Memory B cell (primary cell): ENCODE measurements at places on chromosomes 2 and 18.
A peak's percentile ranks its signal among the peaks of the same experiment; 100 is the strongest.

GRCh38 chr2:21841341-21841740 is 717.6 kb downstream of the TDRD15 start:
- H3K36me3 ChIP-seq: no peaks in the 10 kb centered on the region
- no peak overlapping the region for H3K27ac ChIP-seq
- H3K4me1 ChIP-seq: no peaks in the 10 kb centered on the region

DNA sequence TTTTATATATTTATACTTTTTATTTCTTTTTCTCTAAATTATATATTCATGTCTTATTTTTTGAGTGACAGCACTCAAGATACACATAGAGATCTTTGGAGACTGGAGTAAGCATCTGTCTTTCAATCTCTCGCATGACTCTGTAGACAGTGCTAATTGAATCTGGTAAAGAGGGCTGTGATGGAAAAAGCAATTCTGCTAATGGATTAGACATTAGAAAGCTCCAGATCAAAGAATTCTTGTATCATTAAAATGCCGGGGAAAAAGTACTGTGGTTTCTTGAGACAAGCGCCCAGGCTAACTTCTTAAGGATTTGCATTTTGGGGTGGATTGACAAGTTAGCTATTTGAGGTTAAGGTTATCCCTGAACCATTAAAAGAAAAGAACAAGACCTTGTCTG is 383.1 kb upstream of the TNP1 start:
- DNase-seq: no peak
- H3K27me3 ChIP-seq: peaks cover 12% of the 10 kb centered on the region
- H3K4me3 ChIP-seq: no peak overlapping the region
- no peak overlapping the region for H3K27ac ChIP-seq

DNA sequence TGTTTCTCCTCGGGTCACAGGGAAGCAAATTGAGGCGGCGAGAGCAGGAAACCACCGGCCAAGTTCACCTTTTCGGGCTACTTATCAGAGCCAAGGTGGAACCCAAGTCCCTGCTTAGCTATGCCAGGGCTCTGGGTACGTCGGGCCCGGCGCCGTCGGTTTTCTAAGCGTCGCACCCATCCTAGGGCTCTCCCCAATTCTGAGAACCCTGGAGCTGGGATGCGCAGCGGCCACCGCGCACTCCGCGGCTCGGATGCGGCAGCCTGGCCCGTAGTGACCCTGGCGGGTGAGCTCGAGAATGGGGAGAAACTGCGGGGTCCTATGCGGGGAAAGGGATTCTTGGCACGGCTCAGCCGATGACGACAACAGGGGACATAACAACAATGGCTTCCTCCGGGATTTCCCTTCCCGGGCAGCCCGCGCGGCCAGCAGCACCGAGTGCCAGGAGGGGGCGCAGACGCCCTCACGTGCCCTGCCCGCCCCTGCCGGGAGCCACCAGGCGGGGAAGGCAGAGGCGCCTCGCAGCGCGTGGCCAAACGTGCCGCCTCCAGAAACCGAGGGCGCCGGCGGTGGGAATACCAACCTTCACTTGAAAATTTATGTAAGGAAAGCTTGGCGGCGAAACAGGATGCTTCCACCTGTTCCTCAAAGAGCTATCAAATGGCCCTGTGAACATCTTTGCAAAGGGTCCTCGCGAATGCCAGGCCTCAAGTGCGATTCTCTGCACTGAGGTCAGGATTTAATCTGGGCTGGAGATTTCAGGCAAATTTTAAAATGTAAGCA is 2.1 kb upstream of the SLC30A3 start:
- peak overlapping the region; percentile 92 for H3K4me3 ChIP-seq
- H3K4me1 ChIP-seq: peaks cover 18% of the 10 kb centered on the region
- peak overlapping the region; percentile 17 for H3K27ac ChIP-seq
- H3K36me3 ChIP-seq: no peaks in the 10 kb centered on the region

- H3K27me3 ChIP-seq: no peaks in the 10 kb centered on the region
- H3K27ac ChIP-seq: no peak overlapping the region
- peaks cover 12% of the 10 kb centered on the region for H3K36me3 ChIP-seq
- no peak overlapping the region for H3K4me3 ChIP-seq
- peaks cover under 1% of the 10 kb centered on the region for H3K4me1 ChIP-seq
Observed at GRCh38 chr2:31202041-31202440, 15.3 kb downstream of the CAPN14 start.

- no peaks in the 10 kb centered on the region for H3K27me3 ChIP-seq
- peaks cover 9% of the 10 kb centered on the region for H3K36me3 ChIP-seq
- H3K4me1 ChIP-seq: peaks cover 52% of the 10 kb centered on the region
- no peak overlapping the region for H3K4me3 ChIP-seq
- no peak for DNase-seq
Observed at GRCh38 chr2:62204998-62205496, 9.1 kb downstream of the B3GNT2 start.

GRCh38 chr2:16281451-16282335 is 341.3 kb downstream of the MYCN start:
- DNase-seq: no peak
- no peaks in the 10 kb centered on the region for H3K4me1 ChIP-seq
- no peaks in the 10 kb centered on the region for H3K36me3 ChIP-seq
- H3K4me3 ChIP-seq: no peak overlapping the region
- H3K27ac ChIP-seq: no peak overlapping the region
- peaks cover 7% of the 10 kb centered on the region for H3K27me3 ChIP-seq

DNA sequence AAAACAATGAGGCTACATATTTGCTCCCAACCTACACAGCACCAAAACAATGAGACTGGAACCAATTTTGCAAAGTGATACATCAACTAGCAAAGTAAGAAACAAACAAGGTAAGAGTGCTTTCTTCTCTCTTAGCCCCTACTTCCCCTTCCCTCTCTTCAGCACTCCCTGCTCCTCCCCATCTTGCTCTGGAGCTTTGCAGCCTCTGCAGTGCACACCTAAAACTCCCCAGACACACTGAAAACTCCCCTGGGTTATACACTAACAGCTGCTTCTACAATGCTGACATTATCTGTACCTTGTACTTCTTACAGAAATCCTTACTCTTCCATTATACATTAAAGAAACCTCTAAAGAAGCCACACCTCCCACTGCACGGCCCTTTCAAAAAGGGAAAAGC is 93.7 kb downstream of the RBMS1 start:
- H3K4me3 ChIP-seq: no peak overlapping the region
- peaks cover 1% of the 10 kb centered on the region for H3K36me3 ChIP-seq
- peaks cover 30% of the 10 kb centered on the region for H3K4me1 ChIP-seq
- no peaks in the 10 kb centered on the region for H3K27me3 ChIP-seq
- no peak for DNase-seq

- no peak for DNase-seq
- peaks cover 12% of the 10 kb centered on the region for H3K36me3 ChIP-seq
- H3K4me1 ChIP-seq: peaks cover 2% of the 10 kb centered on the region
- no peaks in the 10 kb centered on the region for H3K27me3 ChIP-seq
Observed at GRCh38 chr2:15547115-15547876, 13.8 kb downstream of the NBAS start.

DNA sequence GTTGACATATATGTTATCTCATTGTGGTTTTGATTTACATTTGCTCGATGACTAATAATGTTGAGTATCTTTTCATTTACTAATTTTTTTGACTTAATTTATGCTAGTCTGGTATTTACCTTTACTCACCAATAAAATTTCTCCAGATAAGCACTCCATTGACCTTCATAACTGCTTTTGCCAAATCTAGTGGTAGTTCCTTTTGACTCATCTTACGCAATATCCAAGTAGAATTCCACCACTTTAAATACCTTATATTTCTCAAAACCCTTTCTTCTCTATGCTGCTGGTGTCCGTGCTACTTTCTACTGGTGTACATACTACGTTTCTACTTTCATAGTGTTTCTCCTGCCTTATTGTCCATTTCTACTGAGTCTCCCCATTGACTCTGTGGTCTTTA is 407.6 kb upstream of the SPHKAP start:
- H3K27me3 ChIP-seq: no peaks in the 10 kb centered on the region
- no peak for DNase-seq
- no peaks in the 10 kb centered on the region for H3K36me3 ChIP-seq
- H3K4me3 ChIP-seq: no peak overlapping the region
- H3K4me1 ChIP-seq: no peaks in the 10 kb centered on the region

DNA sequence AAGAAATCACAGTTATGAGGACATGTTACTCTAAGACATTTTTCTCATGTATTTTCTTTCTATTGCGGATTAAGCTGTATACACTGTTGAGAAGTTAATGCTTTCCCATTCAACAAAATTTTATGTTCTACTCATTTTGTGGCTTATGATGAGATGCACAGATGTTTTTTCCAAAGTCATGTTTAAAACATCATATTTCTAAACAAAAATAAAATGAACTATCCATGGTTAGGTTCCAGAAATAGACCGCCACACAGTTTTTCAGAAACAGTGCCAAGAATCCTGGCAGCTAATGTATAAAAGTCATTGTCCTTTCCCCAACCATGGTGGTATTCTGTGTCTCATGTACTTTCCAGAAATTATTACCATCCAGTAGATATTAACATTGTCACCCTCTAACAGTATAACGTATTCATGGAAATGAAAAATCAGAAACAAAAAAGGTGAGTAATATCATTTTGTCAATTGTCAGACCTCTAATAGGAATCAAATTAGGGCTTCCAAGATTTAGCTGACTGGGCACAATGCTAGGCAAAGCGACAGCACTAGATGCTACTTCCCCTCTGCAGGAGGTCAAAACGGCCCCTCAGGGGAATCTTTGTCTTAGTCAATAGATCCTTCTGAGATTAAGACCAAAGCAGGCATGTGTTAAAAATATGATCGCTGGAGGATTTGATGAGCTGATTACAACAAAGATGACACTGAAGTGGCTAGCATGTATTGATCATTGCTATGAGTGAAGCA is 54.4 kb upstream of the ZNF397 start:
- no peaks in the 10 kb centered on the region for H3K36me3 ChIP-seq
- H3K4me3 ChIP-seq: no peak overlapping the region
- H3K27ac ChIP-seq: no peak overlapping the region
- no peak for DNase-seq

GRCh38 chr2:68171684-68172083 is 14.0 kb downstream of the PNO1 start:
- H3K27ac ChIP-seq: no peak overlapping the region
- peaks cover 16% of the 10 kb centered on the region for H3K4me1 ChIP-seq
- peaks cover 12% of the 10 kb centered on the region for H3K36me3 ChIP-seq
- no peak for DNase-seq
- no peak overlapping the region for H3K4me3 ChIP-seq
- H3K27me3 ChIP-seq: no peaks in the 10 kb centered on the region

GRCh38 chr2:8608411-8608954 is 73.4 kb upstream of the ID2 start:
- no peak overlapping the region for H3K27ac ChIP-seq
- no peaks in the 10 kb centered on the region for H3K4me1 ChIP-seq
- no peak for DNase-seq
- H3K27me3 ChIP-seq: peaks cover 6% of the 10 kb centered on the region

GRCh38 chr2:147214914-147215313 is 629.9 kb upstream of the ACVR2A start:
- no peaks in the 10 kb centered on the region for H3K4me1 ChIP-seq
- no peaks in the 10 kb centered on the region for H3K36me3 ChIP-seq
- H3K4me3 ChIP-seq: no peak overlapping the region

- H3K27me3 ChIP-seq: no peaks in the 10 kb centered on the region
- no peak overlapping the region for H3K4me3 ChIP-seq
- no peaks in the 10 kb centered on the region for H3K4me1 ChIP-seq
- H3K36me3 ChIP-seq: no peaks in the 10 kb centered on the region
- no peak for DNase-seq
Observed at GRCh38 chr2:160104115-160104514, 41.7 kb upstream of the PLA2R1 start.

GRCh38 chr2:54589340-54590215 is 133.5 kb downstream of the SPTBN1 start:
- peak overlapping the region; percentile 52 for H3K4me3 ChIP-seq
- H3K27ac ChIP-seq: peak overlapping the region; percentile 75
- H3K36me3 ChIP-seq: peaks cover 8% of the 10 kb centered on the region
- H3K27me3 ChIP-seq: no peaks in the 10 kb centered on the region
- no peak for DNase-seq
- peaks cover 56% of the 10 kb centered on the region for H3K4me1 ChIP-seq

DNA sequence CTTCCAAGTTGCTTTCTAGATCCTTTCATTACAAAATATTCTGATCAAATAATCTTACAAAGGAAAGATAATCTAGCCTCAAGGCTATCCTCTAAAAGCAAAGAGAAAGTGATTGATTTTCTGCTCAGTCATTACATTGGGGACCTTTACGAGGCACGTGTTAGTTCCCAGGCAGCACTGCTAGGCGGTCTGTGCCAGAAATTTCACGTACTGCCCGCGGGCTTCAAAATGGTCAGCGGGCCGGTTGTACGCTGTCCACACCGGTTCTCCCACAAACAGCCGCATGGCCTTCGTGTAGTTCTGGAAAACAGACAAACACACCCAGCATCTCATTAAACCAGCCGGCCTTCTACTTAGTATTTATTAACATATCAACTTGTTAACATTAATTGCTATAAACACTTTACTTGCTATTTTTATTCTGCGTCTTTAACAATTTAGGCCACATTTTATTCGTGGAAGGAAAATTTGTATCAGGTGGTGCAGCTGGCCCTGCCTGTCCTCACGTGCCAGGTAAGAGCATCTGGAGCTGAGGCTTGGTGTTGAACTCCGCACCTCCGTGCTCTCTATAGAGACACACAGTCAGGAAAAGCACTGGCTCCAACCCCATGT is 20.4 kb downstream of the ADI1 start:
- H3K4me1 ChIP-seq: peaks cover 8% of the 10 kb centered on the region
- no peaks in the 10 kb centered on the region for H3K27me3 ChIP-seq
- peaks cover 47% of the 10 kb centered on the region for H3K36me3 ChIP-seq
- H3K27ac ChIP-seq: no peak overlapping the region
- DNase-seq: no peak

- H3K4me1 ChIP-seq: peaks cover 8% of the 10 kb centered on the region
- DNase-seq: no peak
- no peak overlapping the region for H3K4me3 ChIP-seq
Observed at GRCh38 chr2:176103742-176104315, 3.3 kb upstream of the HOXD11 start.

- no peaks in the 10 kb centered on the region for H3K36me3 ChIP-seq
- H3K27me3 ChIP-seq: no peaks in the 10 kb centered on the region
Observed at GRCh38 chr2:146143971-146144370, 1624.1 kb upstream of the ZEB2 start.

DNA sequence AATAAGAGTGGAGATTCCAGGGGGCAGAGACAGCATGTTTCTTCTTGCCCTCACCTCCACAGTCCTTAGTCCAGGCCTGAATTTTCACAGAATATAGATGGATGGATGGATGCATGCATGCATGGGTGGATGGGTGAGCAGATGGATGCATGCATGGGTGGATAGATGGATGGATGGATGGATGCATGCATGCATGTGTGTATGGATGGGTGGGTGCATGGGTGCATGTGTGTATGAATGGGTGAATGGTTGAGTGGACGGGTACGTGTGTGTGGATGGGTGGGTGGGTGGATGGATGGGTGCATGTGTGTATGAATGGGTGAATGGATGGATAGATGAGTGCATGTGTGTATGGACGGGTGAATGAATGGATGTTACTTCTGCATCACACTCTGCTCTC is 153.3 kb downstream of the CELF4 start:
- H3K4me1 ChIP-seq: no peaks in the 10 kb centered on the region
- H3K4me3 ChIP-seq: no peak overlapping the region
- H3K27ac ChIP-seq: no peak overlapping the region

- H3K27ac ChIP-seq: no peak overlapping the region
- no peak for DNase-seq
- peaks cover 10% of the 10 kb centered on the region for H3K27me3 ChIP-seq
Observed at GRCh38 chr2:8119782-8120505, 561.9 kb upstream of the ID2 start.
